ENCODE measurements at places on chromosomes 7 and 10.

- DNase-seq: no peak
Measured at GRCh38 chr10:52780391-52781155, 8.0 kb upstream of the MBL2 start.

- DNase-seq: no peak
Measured at GRCh38 chr7:150388306-150388705, 9.2 kb downstream of the ZNF775 start.

- no peak for DNase-seq
Measured at GRCh38 chr7:114957444-114957843, 35.5 kb downstream of the MDFIC start.

- no peak for DNase-seq
Measured at GRCh38 chr7:44621034-44621749, 14.8 kb downstream of the OGDH start.

DNA sequence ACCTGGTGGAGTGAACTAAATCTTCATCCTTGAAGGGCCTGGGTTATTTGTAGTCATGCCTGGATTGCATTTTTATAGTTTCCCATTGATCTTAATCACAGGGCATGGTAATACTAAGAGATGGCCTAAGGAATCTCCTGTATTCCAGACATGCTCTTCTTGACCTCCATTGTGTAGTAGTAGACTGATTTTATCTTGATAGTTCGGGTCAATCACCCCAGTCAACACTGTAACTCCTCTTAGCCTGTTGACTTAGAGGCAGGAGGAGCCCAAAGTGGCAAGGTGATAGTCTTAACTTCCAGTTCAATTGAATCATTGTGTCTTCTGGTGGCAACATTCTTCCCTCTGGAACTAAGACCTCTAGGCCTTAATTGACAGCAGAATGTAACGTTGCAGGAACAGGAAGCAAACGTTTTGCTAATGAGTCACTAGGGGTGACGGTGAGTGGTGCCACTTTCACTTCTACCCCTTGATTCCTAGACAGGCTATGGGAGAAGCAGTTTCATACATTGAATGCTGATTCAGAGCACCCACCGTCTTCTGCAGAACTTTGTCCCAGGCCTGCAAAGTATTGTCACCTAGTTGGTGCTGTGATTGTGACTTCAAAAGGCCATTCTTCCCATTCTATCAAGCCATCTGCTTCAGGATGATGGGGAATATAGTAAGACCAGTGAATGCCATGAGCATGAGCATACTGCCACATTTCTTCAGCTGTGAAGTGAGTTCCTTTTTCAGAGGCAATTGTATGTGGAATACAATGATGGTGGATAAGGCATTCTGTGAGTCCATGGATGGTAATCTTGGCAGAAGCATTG lies 24.0 kb upstream of the PAPSS2 start:
- DNase-seq: no peak

GRCh38 chr10:18340496-18341051 lies 200.3 kb downstream of the CACNB2 start:
- no peak for DNase-seq

Measured in activated CD8-positive, alpha-beta memory T cell treated with anti-CD3 and anti-CD28 coated beads for 1 hour (primary cell).